H7 (cell line): ENCODE measurements at places on chromosomes 3 and 15. TPM values are rescaled to one million over a fixed set of nuclear protein-coding genes. Genes with fewer than 3 reads are reported as not detected.

RTP1 gene
- 5.1 and 5.3 TPM in 2 replicates for total RNA-seq

TMEM45A gene
- total RNA-seq, result 3.8 and 4.8 TPM in 2 replicates

IFT57 gene
- total RNA-seq, result 28.7 and 29.6 TPM in 2 replicates

C3orf20 gene
- 0.04 and 0.07 TPM in 2 replicates for total RNA-seq

KLHL6 gene
- total RNA-seq, result 0.33 and 0.69 TPM in 2 replicates

KCNMB3 gene
- total RNA-seq, result 0.21 and 0.48 TPM in 2 replicates

ARNT2 gene
- 1.5 and 3.1 TPM in 2 replicates for total RNA-seq

PODXL2 gene
- total RNA-seq, result 38.7 and 44.2 TPM in 2 replicates

FAM81A gene
- total RNA-seq, result 0.07 and 0.21 TPM in 2 replicates

TTC21A gene
- total RNA-seq, result 0.90 and 2.7 TPM in 2 replicates

ESYT3 gene
- total RNA-seq, result 5.6 and 10.9 TPM in 2 replicates

C2CD4A gene
- total RNA-seq, result not detected in 2 replicates

LDHAL6B gene
- not detected in 2 replicates for total RNA-seq

TMEM158 gene
- total RNA-seq, result 9.8 and 11.5 TPM in 2 replicates
